Sciatic nerve (tissue), 2 donors: ENCODE measurements at places on chromosomes 12 and 14. TPM values are rescaled to one million over a fixed set of nuclear protein-coding genes. Genes with fewer than 3 reads are reported as not detected.

- DNase-seq: no peak
These were observed 7.9 kb upstream of the KRT2 start for GRCh38 chr12:52659951-52660350.

DNA sequence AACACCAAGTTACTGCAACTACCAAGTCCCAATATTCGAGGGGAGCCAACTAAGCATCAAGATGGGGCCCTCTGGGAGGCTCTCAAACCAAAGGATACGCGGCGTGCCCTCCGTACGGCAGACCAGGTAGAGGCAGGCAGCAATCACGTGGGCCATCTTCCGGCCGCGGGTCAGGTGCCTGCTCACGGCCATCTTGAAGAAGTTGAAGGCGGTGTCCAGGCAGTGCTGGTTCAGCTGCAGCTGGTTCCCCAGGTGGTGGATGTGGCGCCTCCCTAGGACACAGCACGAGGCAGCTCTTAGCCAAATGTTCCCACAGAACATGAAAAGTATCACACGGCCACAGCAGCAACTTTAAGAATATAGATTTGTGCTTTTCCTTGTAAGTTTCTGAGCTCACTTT, 24.3 kb downstream of the BTBD6 start:
- no peak for DNase-seq

GRCh38 chr14:84152452-84152851, 1377.5 kb upstream of the FLRT2 start:
- DNase-seq: no peak

GRCh38 chr14:71060825-71061455, 153.7 kb downstream of the PCNX1 start:
- DNase-seq: no peak

DNA sequence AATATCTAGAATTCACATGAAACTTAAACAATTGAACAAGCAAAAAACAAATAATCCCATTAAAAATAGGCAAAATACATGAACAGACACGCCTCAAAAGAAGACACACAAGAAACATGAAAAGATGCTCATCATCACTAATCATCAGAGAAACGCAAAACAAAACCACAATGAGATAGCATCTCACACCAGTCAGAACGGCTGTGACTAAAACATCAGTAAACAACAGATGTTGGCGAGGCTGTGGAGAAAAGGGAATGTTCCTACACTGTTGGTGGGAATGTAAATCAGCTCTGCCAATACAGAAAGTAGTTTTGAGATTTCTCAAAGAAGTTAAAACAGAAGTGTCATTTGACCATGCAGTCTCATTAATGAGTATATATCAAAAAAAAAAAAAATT, 121.3 kb downstream of the PTPRO start:
- no peak for DNase-seq

GRCh38 chr12:120847814-120848213, 56.3 kb downstream of the SPPL3 start:
- DNase-seq: no peak

DNA sequence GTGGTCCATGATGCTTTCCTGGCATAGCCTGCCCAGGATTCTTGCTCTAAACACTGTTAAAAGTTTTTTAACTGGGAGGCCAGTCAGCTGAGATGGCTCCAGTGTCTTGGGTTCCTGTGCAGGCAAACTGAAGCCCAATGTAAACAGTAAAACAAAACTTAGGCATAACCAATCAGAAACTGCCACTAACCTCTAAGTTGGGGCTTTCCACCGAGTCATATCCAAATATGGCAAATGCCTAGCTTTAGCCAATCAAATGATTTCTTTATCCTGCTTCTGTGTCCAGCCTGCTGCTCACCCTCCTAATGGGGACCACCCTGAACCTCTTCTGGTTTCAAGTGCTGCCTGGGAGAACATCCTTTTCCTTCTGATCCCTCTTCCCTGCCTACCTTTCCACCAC, 277.9 kb downstream of the EMP1 start:
- no peak for DNase-seq

Gene PTGER2
- total RNA-seq: 8.5 TPM

GRCh38 chr12:101783150-101783549, 43.9 kb upstream of the SYCP3 start:
- DNase-seq: no peak

Gene CEBPE
- total RNA-seq: 0.31 TPM

DNA sequence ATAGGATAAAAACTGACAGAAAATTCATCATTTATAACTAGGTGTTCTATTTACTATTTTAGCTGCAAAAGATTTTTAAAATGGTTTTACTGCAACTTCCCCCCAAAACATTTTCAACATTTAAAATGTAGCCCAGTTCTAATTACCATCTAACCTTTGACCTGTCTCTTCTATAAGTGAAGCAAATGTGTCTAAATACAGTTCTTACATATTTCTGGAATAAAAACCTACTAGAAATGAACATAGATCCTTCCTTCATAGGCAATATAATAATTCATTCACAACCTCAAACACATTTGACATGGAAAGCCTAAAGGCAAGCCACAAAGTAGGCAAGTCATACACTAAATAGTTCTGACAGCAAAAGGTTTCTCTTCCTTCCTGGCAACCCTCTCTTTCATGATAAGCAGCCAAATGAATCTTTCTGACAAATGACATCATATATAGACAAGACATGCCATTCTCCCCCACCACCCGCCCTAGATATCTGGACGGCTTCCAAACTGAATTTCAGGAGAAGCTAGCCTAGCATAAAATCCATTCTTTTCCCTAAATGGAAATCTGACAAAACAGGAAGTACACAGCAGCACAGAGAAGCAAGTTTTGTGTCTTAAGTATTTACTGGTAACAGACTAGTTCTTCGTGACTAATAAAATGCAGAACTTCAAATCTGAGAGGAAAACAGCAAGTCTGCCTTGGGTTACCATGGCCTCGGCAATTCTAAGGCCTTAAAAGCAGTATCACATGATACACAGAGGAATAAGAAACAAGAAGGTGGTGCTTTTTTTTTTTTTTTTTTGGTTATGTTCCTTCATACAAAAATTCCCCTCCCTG, 17.2 kb upstream of the ARID4A start:
- DNase-seq: no peak

Gene PPP1CC
- 111 TPM for total RNA-seq

DNA sequence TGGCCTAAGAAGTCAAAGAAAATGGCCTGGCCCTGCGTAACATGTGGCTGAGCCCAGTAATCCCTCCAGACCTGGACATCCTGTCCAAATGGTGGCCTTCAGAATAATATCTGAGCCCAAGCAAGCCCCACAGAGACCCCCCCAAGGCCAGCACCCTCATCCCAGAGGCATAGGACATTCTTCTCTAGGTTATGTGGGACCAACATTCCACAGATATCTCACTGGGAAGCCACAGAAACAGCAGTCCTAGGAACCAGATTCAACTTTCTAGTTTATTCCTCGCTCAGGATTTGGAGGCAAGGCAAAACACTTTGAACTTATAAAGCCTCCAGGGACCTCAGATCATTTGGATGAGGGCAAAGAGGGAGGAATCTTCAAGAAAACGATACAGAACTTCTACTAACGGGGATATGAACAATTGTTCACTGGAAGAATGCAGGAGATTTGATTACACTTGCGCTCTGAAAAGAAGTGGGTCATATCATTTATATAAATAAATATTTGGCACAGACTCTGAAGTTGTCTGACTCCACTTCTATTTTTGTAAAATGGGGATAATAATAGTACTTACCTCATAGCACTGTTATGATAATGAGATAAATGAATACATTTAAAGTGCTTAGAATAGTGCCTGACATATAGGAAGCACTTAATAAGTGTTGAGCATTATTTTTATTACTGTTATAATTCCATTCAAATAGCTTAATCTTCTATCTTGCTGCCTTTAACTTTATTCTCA, 171.5 kb downstream of the NUAK1 start:
- DNase-seq: no peak

- DNase-seq: no peak
These were observed 90.0 kb downstream of the SINHCAF start for GRCh38 chr12:31235868-31236395.
